ENCODE measurements at places on chromosomes 7 and 10.

DNA sequence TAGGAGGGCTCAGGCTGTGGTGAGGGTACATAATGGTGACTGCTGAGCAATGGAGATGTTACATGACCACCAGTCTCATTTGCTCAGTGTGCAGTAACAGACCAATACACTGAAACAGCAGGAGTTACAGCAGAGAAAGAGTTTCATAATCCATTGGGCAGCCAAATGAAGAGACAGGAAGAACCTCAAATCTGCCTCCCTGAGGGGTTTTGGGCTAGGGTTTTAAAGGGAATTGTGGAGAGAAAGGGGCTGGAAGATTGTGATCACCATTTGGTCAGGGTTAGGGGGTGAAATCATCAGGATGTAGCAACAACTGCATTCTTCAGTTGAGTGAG, 838.3 kb downstream of the GRID1 start:
- no peak for DNase-seq

- DNase-seq = no peak
These were observed 4.0 kb upstream of the LFNG start for GRCh38 chr7:2515424-2516193.

DNA sequence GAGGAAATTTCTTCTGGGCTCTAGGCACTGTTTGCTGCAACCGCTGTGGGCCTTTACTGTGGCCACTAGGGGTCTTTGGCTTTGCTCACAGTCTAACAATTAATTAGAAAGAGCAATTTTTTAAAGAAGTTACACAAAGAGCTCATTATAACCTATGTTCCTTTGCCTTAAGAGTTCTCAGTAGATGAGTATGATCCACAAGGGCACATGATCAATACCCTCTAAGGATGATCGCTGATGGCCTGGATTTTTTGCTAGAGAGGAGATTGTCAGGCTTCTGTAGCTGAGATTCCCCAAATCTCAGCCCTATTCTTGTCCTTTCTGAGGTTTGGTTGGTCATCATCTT, 80.8 kb upstream of the RHOBTB1 start:
- no peak for DNase-seq

- no peak for DNase-seq
These were observed 307.8 kb downstream of the GPR37 start for GRCh38 chr7:124457841-124458240.

- DNase-seq = no peak
These were observed 198.9 kb downstream of the TCF7L2 start for GRCh38 chr10:113148901-113149300.

DNA sequence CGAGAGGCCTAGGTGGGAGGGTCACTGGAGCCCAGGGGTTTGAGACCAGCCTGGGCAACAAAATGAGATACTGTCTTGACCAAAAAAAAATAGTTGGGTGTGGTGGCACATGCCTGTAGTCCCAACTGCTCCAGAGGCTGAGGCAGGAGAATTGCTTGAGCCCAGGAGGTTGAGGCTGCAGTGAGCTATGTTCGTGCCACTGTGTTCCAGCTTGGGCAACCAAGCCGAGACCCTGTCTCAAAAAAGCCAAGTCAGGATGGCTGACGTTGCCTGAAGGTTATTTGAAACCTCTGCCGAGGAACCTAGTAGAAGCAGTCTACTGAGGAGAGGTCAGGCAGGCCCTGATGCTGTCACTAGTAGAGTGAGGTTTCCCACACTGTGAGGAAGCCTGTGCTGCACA, 22.8 kb downstream of the DNAJB6 start:
- no peak for DNase-seq

DNA sequence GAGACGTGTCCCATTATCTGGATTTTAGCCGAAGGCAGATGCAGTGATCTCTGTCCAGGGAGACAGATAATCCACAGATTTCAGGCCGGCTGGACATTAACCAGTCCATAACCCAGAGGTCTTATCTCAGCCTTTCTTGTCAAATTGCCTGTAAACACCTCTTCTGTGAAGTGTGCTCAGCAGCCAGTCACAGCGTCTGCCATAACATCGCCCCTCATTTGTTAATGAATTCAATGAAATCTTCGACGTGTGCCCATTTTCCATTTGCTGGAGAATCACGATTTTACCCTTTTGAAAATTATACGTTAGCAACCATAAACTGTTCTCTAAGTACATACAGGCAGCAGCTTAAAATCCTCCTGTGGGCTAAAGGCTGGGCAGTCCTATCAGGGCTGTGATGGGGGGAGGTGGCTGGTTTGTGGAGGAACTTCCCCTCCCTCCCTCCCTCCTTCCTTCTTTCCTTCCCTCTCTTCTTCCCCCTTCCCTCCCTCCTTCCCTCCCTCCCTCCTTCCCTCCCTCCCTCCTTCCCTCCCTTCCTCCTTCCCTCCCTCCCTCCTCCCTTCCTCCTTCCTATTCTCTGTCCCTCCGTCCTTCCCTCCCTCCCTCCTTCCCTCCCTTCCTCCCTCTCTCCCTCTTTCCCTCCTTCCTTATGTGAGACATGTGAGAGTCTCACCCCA, 26.6 kb upstream of the FAM20C start:
- no peak for DNase-seq

DNA sequence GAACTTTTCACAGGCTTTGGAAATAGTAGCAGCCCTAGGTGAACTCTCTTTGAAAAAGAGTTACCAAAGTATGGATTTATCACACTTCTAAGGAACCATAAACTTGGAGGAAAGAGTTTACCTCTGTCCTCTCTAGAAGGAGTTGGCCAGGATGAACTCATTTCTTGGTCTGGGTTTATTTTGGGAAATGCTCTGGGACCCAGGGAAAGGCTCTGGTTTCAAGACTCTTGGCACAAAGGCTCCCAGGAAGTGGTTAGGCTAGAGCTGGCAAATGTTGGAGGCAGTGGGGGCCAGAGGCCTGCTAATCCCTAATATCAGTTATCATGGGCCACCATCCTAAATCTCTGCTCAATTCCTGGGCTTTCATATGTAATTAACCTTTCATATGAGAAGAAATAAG, 36.3 kb upstream of the CDK6 start:
- DNase-seq = no peak

GRCh38 chr7:84497873-84498272, 303.3 kb upstream of the SEMA3A start:
- no peak for DNase-seq

DNA sequence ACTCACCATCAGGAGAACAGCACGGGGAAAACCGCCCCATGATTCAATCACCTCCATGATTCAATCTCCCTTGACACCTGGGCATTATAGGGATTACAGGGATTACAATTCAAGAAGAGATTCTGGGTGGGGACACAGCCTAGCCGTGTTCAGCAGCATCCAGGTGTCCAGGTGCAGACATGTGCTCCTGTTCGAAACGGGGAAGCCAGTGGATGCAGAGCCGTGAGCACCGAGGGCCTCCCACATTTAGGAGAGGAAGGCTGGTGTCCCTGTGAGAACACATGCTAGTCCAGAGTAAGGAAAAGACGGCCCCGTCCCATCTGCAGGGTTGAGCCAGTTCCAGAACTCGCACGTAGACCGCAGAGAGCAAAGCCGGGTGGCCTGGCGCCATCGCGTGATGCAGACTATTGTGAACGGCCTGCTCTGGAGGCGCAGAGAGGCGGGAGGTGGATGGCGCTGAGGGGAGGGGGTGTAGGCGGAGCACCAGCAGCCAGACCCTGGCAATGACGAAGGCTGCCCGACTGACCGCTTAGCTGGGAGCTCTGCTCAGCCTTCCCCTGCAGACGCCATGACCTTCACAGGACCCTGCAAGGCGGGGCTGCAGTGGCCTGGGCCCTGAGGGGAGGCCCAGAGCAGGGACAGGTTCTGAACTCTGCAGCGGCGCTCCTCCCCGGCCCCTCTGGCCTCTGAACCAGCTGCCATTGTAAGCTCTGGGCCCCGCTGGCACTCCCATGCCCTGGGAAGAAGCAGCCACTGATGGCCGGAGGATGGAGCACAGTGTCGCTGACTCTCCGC, 141.6 kb upstream of the TCERG1L start:
- no peak for DNase-seq

DNA sequence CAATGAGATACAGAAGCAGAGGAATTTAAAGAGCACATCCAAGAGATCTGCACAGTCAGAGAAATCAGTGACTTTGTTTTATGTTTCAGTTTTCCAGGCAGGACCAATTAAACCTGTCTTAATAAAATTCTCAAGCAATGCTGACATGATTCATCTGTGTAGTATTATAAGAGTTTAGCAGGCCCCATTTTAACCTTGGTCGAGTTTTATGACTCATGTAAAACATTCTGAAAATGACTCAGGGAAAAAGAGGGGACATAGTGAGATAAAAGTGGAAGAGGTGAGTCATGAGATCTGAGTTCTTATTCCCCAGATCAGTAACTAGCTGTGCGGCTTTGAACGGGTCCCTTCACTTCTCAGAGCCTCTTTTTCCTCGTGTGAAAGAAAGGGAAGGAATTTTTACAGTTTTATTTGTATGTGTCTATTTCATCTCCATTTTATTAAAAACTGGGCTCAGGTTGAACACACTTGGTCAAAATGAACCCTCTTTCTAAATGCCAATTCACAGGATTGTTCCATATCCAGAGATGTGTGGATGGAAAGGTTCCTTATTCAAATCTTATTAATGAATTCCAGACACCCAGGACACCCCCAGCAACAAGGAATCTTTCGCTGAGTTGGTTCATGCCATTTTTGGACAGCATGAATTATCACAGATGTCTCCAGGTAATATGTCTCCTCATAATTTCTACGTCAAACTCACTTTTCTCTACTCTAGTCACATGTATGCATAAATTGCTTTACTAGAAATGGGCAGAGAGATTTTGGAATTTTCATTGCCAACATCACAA, 143.2 kb downstream of the JAZF1 start:
- no peak for DNase-seq

GRCh38 chr10:86232644-86233043, 134.0 kb downstream of the GRID1 start:
- DNase-seq = no peak

GRCh38 chr7:13991791-13992595, 2.5 kb upstream of the ETV1 start:
- no peak for DNase-seq

GRCh38 chr10:72841487-72841886, 52.1 kb upstream of the OIT3 start:
- DNase-seq = no peak

DNA sequence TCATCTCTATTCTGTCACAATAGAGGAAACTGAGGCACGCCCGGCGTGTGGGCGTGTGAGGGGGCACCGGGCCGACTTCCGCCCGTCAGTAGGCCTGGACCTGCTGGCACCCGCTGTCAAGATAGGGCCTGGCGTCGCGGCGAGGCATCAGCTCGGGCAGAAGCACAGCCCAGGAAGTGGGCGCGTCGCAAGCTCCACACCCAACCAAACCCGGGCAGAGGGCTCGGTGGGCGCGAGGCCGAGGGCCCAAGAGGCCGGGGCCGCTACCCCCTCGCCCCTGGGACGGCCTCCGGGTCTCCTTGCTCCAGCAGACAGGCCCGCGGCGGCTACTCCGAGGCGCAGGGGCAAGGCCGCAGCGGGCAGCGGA, 91.2 kb downstream of the SPAG6 start:
- no peak for DNase-seq

DNA sequence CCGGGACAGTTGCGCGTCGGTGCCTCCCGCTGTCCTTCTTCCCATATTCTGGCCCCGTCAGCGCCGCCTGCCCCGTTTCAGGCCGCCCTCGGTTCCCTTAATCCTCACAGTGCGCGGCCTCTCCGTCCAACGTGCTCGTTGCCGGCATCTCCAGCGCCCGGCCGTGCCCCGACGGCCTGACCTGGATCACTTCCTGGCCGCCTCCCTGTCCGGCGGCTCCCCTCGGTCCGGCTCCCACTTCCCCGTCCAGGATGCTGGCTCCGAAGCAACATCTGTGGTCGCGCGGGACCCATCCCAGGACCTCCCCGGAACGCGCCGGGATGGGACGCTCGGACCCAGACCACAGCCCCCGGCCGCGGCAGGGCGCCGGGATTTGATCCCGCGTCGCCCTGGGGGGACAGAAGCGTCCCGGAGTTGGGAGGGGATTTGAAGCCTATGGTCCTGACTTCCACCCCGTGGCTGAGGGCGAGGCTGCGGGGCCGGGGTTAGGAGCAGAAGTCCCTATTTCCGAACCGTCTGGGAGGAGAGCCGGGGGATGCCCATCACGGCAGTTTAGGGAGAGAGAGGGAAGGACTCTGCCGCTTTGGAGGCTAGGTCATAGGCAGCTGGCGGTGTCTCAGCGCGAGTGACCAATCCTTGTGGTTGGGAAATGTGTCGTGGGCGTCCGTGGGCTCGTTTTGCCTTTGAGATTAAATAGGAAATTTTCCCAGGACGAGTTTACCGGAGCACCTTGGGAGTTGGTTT, 53.8 kb downstream of the KCTD7 start:
- no peak for DNase-seq

GRCh38 chr10:86024281-86025041, 342.1 kb downstream of the GRID1 start:
- no peak for DNase-seq

DNA sequence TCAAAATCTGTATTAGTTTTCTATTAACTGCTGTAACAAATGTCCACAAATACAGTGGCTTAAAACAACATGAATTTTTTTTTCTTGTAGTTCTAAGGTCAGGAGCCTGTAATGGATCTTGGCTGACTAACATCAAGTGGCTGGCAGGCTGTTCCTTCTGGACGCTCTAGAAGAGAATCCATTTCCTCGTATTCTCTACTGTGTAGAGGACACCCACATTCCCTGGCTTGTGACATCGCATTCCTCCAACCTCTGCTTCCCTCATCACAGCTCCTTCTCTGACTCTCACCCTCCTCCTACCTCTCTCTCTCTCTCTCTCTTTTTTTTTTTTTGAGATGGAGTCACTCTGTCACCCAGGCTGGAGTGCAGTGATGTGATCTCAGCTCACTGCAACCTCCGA, 4.8 kb upstream of the CALHM1 start:
- DNase-seq = no peak

DNA sequence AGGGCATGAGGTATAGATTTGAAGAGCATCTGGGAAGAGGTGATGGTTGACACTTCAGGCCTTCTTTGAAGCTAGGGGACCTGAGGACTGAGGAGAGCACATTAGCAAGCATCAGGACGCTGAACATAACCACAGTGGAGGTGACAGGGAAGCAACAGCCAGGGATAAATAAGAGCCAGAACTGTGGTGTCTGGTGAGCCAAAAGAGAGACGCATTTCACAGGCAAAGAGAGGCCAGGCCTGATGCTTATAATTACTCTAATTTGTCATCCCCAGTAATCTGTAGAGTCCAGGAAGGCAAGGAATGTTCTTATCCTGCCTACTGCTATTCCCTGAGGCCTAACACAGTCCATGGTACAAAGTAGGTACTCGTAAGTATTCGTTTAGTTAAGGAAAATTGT, 10.4 kb upstream of the FAS start:
- DNase-seq = no peak

DNA sequence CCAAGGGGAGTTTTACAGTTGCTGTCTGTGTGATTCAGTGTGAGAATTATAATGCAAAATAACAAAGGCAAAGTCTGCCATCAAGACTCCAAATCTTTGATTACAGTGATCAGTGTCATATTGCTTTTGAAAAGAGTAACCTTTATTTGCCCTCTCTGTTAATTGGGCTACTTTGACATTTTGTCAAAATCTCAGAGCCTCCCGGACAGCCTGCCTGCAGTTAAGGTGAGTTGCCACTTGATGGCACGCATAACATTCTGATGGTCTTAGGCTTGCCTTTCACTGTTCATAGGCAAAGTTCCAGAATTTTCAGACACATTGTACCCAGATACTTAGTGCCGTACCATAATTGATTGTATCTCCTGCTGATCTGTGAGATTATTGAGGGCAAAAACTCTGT, 253.5 kb downstream of the ABCA13 start:
- no peak for DNase-seq
